DMS 273 treated with DMSO at 0.1 percent for 48 hours (cell line): ENCODE measurements at places on chromosomes 5 and 9.

DNA sequence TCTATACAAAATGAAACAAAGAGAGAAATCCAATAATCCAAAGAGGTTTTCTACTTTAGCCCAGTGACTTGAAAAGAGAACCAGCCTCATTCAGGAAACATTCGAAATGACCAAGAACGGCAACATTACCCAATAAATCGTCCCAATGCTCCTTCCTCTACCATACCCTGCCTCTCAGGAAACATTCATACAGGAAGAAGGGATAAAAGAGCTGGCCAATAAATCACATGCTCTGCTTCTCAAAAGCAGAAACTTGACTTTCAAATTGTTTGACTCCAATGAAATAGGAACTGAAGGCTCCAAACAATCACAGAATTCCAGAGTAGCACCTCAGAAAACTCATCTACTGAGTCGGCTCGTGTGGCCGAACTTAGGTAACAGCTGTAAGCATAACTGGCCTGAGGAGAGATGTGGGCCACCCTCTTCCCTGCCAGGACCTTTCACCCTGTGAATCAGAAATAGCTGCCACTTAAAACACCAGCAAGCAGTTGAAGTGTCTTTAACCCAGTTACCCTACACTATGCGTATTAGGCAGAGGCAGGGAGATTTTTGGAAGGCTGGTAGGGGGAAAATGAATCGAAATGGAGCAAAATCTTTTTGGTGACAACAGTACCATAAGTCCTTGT, 14.6 kb downstream of the ARL15 start:
- no peak for DNase-seq

DNA sequence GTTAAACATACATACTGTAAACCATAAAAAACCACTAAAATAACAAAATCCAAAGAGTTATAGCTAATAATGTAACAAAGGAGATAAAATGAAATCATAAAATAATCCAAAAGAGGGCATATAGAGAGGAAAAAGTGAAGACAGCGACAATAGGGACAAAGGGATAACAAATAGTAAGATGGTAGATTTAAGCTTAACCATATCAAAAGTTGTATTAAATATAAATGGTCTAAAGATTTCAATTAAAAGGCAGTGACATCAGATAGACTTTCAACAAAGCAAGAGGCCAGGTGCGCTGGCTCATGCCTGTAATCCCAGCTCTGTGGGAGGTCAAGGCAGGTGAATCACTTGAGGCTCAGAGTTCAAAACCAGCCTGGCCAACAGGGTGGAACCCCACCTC, 54.7 kb upstream of the SREK1 start:
- DNase-seq = no peak

DNA sequence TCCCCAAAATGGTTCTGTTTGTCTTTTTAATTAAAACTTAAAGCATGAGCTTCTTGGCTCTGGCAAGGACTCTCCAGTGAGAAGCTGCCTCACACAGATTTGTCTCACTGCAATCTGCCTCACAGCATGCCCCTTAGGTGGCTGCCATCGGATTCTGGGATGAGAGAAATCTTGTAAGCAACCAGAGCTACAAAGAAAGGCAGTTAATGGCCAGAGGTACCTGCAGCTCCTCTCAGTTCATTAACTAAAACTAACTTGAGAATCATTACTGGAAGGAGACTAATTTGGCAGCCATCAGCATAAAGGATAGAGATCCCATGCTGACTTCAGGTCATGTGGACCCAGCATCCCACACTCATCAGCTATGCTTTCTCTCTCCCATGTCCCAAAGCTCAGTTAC, 220.6 kb upstream of the DMAC1 start:
- DNase-seq = no peak

DNA sequence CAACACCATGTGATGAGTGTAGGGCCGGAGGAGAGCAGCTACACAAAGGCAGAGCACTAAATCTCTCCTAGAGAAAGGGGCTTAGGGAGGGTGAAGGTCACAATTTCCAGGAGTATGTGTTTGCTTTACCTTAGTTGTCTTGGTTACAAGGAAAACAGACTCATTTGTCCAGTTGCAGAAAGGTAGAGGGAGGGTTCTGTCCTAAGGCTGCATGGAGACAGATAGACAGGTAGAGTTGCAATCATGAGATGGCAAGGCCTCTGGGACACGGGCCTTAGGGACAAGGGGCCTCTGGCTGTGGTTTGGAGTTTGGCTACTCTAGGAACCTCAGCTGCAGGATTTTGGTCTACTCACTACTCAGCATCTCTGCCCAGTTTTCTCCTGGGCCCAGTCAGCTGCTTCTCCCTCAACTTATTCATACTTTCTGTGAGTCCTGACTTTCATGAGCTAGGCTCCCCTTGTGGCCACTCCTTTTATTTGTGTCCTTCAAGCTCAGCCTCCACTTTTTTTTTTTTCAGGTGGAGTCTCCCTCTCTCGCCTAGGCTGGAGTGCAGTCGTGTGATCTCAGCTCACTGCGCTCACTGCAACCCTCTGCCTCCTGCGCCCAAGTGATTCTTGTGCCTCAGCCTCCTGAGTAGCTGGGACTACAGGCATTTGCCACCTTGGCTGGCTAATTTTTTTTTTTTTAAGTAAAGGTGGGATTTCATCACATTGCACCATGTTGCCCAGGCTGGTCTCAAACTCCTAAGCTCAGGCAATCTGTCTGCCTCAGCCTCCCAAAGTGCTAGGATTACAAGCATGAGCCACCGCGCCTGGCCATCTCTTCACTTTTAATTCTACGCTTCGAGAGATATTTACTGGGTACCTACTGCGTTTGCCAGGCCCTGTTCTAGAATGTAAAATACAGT, 76.6 kb downstream of the PTPDC1 start:
- DNase-seq = no peak

- no peak for DNase-seq
Measured at GRCh38 chr5:123700624-123701287, 188.8 kb downstream of the CSNK1G3 start.

- peak; percentile 99 for DNase-seq
Measured at GRCh38 chr5:149170299-149170698, 29.0 kb downstream of the ABLIM3 start.

DNA sequence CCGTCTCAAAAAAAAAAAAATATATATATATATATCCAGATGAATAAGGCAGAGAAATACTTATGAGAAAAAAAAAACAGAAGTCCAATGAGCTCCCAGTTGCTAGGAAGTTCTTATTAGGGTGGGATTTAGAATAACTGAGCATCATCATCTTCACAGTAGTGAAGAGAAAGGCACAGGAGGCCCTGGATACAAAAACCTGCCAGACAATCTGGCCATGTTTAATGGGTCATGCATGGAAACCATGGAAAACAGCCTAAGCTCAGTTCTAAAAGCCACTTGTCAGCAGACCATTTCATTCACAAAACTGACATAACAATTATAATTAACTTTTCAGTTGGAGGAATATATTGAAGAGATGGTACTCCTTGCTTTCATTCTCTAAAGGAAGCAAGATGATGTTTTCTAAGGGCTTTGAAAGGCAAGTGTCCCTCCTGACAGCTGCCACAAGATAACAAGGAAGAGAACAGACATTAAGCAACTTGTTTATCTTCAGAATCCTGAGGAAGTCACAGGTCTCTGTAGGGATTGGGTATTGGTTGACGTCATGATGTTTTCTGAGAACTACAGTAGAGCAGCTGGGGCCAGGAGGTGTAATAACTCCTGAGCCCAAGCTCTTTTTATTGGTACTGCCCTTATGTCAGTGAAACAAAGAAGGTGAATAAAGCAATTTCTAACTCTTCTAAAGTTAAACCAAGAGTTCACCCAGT, 463.1 kb downstream of the DMAC1 start:
- DNase-seq = no peak

- no peak for DNase-seq
Measured at GRCh38 chr5:32508806-32509805, 64.6 kb upstream of the ZFR start.

DNA sequence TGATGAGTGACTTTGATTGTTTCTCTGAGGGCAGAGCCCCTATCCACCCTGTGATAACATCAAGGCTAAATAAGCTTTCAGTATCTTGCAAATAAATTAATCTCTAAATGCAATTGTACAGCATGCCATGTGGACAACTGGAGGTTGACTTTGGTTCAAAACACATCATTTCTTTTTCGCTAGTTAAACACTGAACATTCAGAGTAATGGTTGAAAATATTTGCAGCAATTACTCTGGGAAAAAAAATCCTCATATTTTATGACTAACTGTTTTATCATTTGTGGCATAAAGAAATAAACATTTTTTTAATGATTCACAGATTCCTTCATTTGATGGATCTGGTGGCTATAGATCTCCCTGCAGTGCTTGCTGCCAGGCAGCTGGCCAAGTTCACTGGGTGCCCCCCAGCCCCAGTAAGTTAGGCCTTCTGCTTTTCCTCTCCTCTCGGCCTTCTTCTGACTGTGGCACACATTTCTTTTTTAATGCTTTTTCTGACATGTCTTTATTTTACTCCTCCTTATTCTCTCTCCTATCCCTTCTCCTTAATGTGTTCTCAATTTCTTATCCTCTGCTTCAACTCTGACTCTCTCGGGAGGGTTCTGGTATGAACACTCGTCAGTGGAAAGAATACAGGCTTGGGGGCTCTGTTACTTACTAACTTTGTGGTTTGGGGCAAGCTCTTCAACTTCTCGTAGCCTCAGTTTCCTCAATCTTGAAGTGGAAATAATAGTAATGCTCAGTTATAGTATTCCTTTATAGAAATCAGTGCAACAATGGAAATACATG, 69.6 kb downstream of the ADAMTSL1 start:
- no peak for DNase-seq

DNA sequence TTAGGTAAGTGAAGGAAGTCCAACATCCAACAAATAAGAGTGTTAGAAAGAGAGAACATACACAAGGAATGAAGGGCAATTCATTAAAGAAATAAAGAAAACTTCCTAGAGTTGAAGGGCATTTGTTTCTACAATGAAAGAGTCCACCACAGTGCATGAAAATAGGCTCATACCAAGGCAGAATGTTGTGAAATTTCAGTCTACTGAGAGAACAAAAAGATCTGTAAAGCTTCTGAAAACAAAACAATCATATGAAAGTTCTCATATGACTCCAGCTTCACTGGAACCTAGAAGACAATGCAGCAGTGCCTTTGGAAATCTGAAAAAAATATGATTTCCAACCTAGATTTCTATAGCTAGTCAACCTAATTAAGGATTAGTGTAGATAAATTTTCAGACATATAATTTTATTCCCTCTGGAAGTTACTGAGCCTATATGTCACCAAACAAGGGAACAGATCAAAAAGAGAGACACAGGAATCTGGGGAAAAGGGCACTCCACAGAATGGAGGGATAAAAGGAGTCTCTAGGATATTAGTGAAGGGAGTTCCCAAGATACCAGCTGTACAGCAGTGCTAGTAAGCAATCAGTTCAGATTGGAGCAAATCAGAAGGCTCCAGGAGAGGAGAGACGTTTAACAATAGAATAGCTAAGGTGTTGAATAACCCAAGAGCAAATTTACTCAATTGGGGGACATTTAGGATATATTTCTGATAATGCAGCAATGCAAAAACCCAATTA, 5.8 kb downstream of the C5orf58 start:
- no peak for DNase-seq

GRCh38 chr9:3136686-3137346, 292.9 kb upstream of the PUM3 start:
- peak; percentile 45 for DNase-seq

GRCh38 chr9:90432951-90433350, 209.7 kb downstream of the DIRAS2 start:
- no peak for DNase-seq

- no peak for DNase-seq
Measured at GRCh38 chr9:37187292-37187691, 66.9 kb downstream of the ZCCHC7 start.

DNA sequence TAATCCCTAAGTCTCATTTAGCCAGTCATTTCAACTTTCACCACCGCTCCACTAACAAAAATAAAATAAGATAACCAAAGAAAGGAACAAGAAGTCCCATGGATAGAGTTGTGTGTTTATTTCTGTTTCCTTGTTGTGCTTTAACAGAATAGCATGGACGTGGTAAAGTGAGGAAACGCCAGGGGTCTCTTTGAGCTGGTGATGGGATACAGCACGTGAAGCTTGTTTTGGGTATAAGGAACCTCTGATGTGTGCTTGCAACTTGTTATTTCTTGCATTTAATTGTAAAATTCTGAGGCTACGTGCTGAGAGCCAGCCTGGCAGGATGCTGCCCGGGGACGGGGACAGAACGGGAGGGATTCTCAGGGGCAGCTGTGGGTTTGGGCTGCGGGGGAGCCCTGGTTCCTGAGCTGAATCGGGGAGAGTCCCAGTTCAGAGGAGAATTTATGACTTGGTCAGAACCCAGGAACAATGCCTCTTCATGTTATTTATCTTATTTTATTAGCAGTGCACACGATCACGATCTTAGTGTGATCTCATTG, 63.4 kb downstream of the ANKRD33B start:
- DNase-seq = no peak

GRCh38 chr9:96175001-96175400, 127.0 kb downstream of the HSD17B3 start:
- DNase-seq = no peak

DNA sequence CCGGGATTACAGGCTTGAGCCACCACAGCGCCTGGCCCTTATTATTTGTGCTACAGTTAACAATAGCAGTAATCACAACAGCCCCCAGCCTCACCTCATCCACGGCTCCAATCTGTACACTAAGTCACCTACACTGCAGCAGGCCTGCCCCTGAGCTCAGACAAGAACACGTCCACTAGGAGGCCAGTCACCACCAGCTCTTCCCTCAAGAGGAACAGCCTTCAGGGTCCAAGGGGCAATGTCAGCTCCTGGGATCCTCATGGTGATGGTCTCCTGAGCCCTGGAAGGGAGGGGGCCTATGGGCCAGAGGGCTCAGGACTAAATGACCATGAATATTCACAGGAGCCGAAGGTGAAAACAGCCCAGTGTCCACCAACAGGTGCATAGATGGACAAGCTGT, 67.7 kb downstream of the VAV2 start:
- no peak for DNase-seq

- peak; percentile 31 for DNase-seq
Measured at GRCh38 chr5:15690611-15691010, 190.6 kb downstream of the FBXL7 start.

GRCh38 chr5:56350597-56351170, 117.6 kb upstream of the ANKRD55 start:
- DNase-seq = no peak

DNA sequence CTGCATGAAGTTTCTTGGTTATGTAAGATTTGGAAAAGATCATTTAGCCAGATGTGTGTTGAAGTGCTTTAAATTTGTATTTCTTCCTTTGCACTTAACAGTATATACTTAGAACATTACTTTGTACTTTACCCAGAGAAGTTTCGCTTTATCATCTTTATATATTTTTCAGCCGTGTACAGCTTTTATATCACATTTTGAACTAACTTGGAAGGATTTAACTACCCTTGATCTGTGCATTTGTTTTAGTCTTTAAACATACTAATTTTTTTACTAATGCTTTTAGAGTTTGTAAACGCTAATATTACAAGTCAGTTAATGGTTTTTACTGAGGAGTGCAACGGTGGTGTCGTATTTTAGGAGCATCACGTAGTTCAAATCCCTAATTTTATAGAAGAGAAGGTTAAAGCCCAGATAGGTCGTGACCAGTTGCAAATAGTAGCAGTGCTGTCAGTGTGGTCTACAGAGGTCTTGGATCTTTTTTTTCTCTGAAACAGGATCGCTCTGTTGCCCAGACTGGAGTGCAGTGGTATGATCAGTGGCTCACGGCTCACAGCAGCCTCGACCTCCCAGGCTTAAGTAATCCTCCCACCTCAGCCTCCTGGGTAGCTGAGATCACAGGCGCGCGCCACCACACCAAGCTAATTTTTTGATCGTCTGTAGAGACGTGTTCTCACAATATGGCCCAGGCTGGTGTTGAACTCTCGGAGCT, 2.0 kb downstream of the MATR3 start:
- DNase-seq = no peak

- no peak for DNase-seq
Measured at GRCh38 chr9:81627481-81627880, 61.9 kb downstream of the TLE1 start.

GRCh38 chr5:165055476-165055875, 1550.1 kb downstream of the MAT2B start:
- DNase-seq = no peak
